ENCODE measurements at places on chromosomes 12 and 14. TPM values are rescaled to one million over a fixed set of nuclear protein-coding genes. Genes with fewer than 3 reads are reported as not detected.

Gene CAMKK2
- total RNA-seq: 6.1 TPM

Gene IL31
- not detected for total RNA-seq

Gene NPFF
- total RNA-seq: not detected

Gene CATSPERB
- not detected for total RNA-seq

Gene SLC25A47
- total RNA-seq: not detected

Gene AQP5
- 0.25 TPM for total RNA-seq

Gene RNASE3
- not detected for total RNA-seq

Gene NOXRED1
- total RNA-seq: not detected

Gene TPPP2
- total RNA-seq: not detected

Gene FZD10
- not detected for total RNA-seq

Gene IGF1
- total RNA-seq: not detected

Gene CLEC4A
- not detected for total RNA-seq

Gene MGP
- total RNA-seq: 12.6 TPM

Gene CPNE6
- not detected for total RNA-seq

Gene CEP170B
- 9.1 TPM for total RNA-seq

Gene OTOGL
- 0.71 TPM for total RNA-seq

Gene PLEKHD1
- total RNA-seq: not detected

Measured in M059J (cell line).